Vagina (tissue), 2 donors: ENCODE measurements at places on chromosomes 2 and 18.

GRCh38 chr18:11994703-11995444 lies 13.6 kb downstream of the IMPA2 start:
- DNase-seq, result no peak

DNA sequence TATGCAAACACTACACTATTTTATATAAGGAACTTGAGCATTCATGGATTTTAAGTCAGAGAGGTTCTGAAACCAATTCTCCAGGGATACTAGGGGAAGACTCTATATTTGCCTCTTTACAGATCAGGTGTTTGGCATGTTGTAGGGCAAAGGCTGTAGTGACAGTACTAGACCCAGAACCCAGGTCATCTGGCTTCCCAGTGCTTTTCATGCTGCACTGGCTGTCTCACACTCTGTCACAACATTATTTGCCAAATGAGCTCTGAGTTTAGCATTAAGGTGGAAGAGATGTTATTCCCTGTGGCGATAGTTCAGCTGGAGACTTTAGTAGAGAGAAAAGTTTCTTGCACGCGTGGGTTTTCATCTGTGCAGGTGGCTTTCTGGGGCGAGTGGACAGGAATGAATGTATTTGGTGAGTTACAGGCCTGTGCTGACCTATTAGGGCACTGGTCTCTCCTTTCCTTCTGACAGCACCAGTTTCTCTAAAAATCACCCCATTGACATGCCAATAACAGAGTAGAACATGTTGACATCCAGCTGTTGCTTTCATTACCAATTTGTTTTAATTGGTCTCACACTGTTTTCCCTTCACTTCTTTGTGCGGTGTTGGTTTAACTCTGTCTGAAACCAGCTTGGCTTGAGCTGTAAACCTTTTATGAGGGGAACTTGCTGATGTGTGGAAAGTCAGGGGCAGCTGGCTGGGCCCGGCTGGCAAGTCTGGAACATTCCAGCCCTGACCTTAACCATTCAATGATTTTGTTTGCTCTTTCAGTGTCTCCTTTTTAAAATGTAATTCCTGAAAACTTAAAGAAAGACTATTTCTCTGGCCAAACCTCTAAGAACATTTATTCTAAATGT lies 643.0 kb upstream of the FAM98A start:
- no peak for DNase-seq

GRCh38 chr18:47930931-47931717 lies 665 bp upstream of the SMAD2 start:
- DNase-seq, result peak; percentile 97

- peak; percentile 98 for DNase-seq
Observed at GRCh38 chr2:26772064-26773001, 8.2 kb downstream of the SLC35F6 start.

GRCh38 chr2:168064011-168064998 lies 183.1 kb downstream of the STK39 start:
- DNase-seq, result no peak

- no peak for DNase-seq
Observed at GRCh38 chr2:13714466-13714865, 918.1 kb upstream of the LRATD1 start.

DNA sequence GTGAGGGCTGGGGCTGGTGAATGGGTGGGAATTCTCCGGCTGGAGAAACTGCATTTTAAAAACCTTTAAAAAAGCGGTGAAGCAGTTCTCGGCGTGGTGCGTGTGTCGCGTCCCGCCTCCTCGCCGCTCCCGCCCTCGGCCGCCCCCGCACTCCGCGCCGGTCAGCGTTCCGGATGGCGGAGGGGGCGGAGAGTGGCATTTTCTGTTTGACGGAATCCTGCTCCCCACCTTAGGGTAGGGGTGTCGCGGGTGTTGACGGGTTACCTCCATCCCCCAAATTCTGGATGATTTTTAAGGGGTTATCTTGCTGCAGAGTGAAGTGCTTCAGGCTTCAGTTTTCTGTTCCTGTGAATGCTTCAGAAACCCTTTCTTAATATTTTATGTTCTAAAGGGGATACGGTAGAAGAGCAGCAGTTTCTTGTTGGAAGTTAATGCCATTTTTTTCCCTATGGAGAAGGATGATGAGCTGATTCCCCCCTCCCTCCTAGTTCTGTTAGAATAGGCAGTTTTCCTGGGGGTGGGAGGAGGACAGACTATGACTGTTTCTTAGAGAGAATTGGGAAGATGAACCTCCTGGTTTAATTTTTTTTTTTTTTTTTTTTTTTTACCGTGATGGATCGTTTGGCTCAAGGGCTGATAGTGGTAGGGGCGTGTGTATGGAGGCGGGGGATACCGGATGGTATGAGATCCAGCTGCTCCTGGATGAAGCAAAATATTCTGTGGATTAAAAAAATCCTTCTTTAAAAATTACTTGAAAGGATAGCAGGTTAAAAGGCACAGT lies 756 bp downstream of the ABI2 start:
- DNase-seq, result no peak
